Foreskin keratinocyte (primary cell): ENCODE measurements at places on chromosomes 5 and 9.

- DNase-seq: no peak
These were observed 391.0 kb downstream of the CHSY3 start for GRCh38 chr5:130295235-130295634.

GRCh38 chr5:172437445-172438318 lies 16.6 kb downstream of the SH3PXD2B start:
- peak; percentile 64 for DNase-seq

DNA sequence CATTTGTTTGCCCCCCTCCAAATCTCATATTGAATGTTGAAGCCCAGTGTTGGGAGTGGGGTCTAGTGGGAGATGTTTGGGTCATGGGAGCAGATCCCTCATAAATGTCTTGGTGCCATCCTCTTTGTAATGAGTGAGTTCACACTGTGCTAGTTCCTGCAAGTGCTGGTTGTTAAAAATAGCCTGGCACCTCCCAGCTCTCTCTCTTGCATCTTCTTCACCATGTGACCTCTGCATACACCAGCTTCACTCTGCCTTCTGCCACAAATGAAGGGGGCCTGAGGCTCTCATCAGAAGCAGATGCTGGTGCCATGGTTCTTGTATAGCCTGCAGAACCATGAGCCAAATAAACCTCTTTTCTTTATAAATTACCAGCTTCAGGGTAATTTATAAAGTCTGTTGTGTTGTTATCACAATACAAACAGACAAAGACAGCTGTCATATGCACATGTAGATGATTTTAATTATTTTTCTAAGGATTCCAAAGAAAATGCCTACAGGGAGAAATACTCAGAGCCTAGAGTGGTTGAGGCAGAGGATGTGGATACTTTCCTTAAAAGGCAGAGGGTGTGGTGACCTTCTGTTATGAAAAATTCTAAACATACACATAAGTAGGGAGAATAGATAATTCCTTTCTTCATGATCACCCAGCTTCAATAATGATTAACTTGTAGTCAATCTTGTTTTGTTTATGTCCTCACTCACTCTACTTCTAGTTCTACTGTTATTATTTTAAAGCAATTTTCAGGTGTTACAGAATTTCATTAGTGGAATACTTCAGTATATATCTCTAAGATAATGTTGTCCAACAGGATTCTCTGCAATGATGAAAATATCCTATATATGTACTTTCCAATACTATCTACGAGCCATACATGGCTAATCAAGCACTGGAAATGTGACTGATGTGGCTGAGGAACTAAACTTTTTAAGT lies 75.1 kb upstream of the RANBP6 start:
- no peak for DNase-seq

DNA sequence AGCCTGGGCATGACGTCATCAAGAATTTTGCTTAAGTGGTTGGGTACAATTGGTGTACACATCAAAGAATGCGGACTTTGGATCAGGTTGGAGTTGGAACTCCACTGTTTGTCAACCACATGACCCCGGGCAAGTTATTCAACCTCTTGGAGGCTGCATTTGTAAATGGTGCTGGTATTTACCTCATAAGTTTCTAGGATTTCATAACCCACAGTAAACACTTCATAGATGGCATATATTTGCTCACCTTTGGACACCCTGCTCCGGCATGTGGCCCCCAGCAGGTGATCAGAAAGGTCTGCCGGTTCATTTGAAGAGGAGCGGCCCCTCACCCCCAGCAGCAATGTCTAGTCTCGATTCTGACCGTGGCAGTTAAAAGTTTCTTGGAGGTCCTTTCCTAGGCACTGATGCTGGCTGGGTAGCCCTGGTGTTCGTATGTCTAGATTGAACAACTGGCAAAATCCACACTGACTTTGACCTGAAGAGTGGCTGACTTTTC lies 60.6 kb downstream of the IL6ST start:
- peak; percentile 52 for DNase-seq

DNA sequence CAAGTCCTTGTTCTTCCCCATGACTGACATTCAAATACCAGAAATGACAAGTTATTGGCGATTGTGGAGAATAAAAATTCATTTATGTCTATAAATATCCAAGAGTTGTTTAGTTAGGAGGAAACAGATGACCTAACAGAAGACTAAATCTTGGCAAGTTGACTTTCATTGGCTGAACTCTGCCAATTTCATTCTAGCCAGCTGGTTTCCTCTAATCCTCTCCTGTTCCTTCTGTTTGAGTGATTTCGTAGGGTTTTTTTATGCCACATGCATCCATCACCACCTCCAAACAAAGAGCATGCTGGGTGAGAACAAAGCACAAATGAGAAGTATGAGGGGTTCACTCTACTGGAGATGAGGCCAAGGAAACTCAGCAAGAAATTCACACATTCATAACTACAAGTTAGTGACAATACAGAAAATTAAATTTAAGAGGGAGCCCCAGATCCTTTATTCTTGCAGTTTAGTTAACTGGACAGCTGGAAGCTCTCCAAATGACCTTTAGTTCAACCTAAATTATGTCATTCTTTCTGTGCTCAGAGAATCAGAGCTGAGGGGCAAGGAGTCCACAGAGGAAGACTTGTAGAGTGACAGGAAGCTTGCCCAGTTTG lies 932.0 kb downstream of the TLE4 start:
- no peak for DNase-seq

DNA sequence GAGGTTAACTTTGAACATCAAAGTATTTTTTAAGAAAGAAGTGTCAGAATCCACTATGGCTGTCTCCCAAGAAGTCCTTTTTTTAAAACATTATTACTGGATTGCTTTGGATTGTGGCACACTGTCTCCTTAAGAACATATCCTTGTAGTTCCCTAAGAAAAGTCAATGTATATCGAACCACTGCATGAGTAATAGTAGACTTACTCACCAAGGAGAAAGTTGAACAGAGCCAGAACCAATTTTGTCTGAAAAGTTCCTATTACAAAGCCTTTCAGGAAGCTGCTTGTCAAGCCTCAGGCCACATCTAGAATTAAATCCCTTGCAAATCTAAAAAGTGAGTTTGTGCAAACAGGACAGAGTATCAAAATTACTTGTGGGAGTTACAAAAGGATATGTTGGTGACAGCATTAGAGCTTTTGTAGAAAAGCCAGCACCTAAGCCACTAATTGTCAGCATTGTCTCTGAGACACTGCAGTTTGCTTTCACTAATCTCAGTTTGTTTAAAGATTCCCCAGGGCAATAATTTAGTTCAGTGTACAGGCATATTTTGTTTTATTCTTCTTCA lies 195.4 kb downstream of the MPDZ start:
- DNase-seq: peak; percentile 82

DNA sequence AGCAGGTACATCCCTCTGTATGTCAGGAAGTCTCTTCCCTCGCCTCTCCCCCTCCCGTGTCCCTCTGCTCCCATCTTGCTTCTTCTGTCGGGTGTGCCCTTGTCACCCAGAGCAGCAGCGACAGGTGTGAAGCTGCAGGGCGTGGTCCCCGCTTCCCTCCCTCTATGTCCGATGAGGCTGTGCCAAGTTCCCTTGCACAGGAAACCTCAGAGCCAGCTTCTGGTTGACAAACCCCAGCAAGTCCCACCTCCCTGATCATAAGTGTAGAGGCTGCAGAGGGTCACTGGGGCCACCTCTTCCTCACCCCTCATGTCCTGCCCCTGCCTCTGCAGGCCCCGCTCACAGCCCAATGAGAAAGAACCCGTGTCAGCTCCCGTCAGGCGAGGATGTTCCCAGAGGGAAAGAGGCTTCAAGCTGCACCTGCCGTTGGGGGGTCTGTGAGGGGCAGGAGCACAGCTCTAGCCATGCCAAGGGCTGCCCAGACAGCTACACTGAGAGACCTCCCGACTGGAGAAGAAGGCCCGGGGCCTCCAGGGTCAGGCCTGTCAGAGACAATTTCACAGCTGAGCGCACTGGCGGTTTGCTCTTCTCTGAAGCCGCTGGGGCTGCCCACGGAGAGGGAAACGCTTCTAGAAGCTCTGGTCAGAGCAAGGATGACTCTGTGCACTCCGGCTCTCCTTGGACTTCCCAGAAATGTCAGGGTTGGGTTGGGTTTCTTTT lies 73.3 kb downstream of the AK8 start:
- no peak for DNase-seq

GRCh38 chr5:97044052-97044451 lies 98.4 kb downstream of the LIX1 start:
- DNase-seq: peak; percentile 10
